Renal cortical epithelial cell (primary cell): ENCODE measurements at places on chromosomes 16 and 17.

GRCh38 chr16:51326131-51326856 is 175.2 kb upstream of the SALL1 start:
- DNase-seq, result peak; percentile 58

DNA sequence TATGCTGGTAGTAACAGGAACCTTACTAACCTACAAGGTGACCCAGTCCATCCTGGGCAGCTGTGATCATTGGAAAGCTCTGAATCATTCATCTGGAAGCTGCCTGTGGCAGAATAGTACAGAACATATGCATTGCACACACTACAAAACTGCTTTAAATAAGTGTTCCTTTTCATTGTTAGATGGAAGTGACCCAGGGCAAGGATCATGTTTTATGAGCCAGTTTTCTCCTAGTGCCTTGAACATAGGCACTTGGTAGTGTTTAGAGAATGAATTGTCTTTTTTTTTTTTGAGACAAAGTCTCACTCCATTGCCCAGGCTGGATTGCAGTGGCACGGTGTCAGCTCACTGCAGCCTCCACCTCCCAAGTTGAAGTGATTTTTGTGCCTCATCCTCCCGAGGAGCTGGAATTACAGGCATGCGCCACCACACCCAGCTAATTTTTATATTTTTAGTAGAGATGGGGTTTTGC is 55.4 kb downstream of the TENT4B start:
- peak; percentile 89 for DNase-seq

DNA sequence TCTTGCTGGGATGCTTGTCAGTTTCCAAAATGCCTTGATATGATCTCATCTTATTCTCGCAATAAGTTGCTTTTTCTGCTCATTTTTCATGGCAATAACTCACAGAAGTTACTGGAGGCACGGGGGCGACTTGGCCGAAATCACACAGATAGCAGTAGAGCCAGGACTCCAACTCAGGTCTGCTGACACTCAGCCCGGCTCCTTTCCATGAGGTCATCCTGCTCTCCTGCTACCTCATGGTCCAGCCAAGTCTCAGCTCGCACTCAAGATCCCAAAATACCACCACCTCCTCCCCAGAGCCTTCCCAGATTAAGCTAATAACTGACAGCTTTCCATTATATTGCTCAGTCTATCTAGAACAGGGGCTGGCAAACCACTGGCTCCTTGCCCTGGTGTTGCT is 269.5 kb downstream of the MAP2K4 start:
- DNase-seq, result no peak

DNA sequence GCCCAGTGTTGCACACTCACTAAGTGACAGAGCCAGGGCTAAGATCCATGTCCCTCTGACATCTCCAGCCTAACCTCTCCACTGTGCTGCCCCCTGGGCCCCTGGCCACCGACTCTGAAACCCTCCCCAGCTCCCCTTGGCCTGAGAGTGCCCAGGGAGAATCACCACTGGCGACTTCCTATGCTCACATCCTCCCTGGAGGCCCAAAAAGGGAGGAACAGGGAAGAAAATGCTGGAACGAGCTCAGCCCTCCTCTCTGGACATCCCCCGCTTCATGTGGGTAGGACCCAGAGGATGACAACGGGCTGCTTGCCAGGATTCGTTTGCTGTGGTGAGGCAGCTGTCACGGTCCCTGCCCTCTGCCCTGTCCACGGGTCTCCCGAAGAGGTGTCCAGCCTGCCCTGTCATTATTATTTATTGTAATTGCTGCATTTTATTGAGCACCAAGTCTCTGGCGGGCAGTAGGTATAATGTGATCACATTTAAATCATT is 153.5 kb upstream of the RPL38 start:
- DNase-seq, result no peak

DNA sequence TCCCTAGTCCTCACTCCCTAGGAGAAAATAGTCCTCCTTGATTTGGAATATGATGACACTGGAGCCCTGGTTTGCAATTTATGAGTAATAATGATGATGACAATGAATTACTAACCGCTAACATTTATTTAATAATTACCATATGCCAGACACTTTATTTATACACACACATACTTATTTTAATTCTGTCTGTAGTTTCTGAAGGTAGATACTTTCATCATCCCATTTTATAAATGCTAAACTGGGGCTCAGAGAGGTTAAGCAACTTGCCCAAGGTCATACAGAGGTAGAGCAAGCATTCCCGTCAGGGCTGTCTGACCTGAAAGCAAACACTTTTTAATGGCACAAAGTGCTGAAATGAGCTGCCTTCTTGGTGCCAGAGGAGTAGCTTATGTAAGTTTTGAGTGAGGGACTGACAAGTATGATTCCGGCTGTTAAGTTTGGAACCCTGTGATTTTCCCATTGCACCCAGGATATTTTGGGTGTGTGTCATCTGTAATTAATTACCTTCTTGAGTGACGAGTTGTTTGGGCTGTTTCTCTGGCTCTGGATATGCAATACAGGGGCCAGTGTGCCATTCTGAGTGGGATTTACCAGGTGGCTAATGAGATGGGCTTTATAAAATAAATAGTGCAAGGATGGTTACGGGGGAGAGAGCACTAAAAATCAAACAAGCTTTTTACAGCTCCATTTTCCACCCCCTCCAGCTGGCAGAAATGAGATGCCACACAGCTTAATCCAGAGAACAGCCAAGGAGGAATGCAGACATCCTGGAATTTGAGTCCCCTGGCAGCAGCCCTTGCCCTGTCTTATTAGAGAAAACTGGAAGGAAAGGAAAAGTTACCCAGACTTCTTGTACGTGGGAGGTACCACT is 211.8 kb downstream of the SNX29 start:
- peak; percentile 78 for DNase-seq

DNA sequence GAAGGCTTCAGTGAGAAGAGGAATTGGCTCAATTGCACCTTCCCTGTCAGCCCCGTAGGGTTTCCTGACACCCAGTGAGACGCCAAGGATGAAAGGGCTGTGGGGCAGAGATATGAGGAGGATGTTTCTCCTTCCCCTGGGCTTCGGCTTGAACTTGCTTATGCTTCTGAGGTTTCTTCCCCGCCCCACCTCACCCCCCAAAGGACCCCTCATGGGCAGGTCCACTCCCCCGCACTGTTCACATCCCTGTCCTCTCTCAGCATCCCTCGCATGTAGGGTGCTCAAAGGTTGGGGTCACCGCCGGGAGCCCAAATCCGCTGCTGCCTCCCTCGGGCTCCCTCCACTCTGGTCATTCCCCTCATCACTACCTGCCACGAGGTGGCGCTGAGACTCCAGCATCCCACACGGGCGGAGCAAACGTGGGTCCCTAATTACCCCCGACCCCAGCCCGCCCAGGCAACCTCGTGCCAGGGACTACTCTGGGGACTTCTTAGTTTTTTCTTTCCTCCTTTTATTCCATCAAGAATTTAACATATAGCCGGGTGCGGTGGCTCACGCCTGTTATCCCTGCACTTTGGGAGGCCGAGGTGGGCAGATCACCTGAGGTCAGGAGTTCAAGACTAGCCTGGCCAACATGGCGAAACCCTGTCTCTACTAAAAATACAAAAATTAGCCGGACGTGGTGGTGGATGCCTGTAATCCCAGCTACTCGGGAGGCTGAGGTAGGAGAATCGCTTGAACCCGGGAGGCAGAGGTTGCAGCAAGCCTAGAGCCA is 3.3 kb upstream of the TRARG1 start:
- no peak for DNase-seq
